ENCODE measurements at places on chromosomes 12 and 14. TPM values are rescaled to one million over a fixed set of nuclear protein-coding genes. Genes with fewer than 3 reads are reported as not detected.
A peak's percentile ranks its signal among the peaks of the same experiment; 100 is the strongest.

Gene LUM
- 0.10 TPM for total RNA-seq

Gene SINHCAF
- 104 TPM for total RNA-seq

Gene ASPG
- total RNA-seq, result not detected

Gene KLRD1
- not detected for total RNA-seq

Gene DNAL1
- total RNA-seq, result 3.2 TPM

Gene LALBA
- total RNA-seq, result not detected

Gene TBC1D30
- 44.7 TPM for total RNA-seq

Gene SPIC
- not detected for total RNA-seq

Gene ADSS1
- 8.3 TPM for total RNA-seq

Gene DIO3
- 0.03 TPM for total RNA-seq

Gene PLEK2
- 48.1 TPM for total RNA-seq

Gene AHNAK2
- total RNA-seq, result 1.5 TPM

Gene MYF6
- not detected for total RNA-seq

- DNase-seq, result no peak
Measured at GRCh38 chr14:101335061-101335661, 226.1 kb upstream of the DIO3 start.

- DNase-seq, result no peak
Measured at GRCh38 chr12:114341635-114342034, 64.3 kb downstream of the TBX5 start.

DNA sequence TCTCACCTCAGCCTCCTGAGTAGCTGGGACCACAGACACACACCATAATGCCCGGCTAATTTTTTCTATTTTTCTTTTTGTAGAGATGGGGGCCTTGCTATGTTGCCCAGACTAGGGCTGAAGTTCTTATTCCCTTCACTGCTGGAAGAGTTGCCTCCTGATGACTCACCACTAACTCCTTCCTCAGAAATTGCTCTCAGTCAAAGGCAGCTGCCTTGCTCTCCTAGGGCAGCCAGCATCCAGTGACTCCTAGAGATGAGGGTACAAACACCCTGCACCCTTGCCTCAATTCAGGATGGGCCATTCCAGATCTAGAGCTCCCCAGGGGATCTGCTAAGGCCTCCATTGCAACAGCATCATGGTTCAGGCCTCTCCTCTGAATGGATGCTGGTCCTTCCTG is 54.0 kb upstream of the RASSF8 start:
- DNase-seq, result no peak

DNA sequence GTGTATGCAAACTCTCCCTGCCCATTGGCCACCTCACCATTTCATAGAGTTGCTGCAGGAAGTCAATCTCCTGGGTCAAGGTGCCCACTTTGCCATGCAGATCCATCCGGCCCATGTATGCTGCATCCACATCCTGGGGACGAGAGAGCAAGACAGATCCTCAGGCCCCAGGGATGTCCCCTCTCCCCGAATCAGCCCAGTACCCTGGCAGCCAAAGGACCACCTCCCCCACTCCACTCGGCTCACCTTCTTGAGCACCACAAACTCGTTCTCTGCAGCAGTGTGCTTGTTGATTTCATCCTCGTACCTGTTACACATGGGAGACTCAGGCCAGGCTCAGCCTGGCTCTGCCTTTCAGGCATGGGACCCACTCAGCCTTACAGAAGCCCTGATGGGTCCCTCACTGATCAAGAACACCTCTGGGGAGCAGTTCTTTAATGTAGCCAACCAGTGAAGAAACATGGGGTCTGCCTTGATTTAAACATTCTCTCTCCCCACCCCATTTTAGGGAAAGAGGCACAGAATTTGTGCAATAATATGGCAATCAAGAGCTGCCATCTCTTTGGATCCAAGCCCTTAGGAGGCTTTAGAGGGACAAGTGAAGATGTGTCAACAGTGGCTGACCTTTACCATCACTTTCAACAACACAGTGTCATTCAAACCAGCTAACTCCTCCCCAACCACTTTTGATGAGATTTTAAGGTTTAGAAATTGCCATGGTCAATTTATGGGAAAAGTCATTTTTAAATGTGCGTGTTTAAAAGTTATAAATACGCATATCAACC is 3.9 kb downstream of the KRT79 start:
- no peak for DNase-seq

DNA sequence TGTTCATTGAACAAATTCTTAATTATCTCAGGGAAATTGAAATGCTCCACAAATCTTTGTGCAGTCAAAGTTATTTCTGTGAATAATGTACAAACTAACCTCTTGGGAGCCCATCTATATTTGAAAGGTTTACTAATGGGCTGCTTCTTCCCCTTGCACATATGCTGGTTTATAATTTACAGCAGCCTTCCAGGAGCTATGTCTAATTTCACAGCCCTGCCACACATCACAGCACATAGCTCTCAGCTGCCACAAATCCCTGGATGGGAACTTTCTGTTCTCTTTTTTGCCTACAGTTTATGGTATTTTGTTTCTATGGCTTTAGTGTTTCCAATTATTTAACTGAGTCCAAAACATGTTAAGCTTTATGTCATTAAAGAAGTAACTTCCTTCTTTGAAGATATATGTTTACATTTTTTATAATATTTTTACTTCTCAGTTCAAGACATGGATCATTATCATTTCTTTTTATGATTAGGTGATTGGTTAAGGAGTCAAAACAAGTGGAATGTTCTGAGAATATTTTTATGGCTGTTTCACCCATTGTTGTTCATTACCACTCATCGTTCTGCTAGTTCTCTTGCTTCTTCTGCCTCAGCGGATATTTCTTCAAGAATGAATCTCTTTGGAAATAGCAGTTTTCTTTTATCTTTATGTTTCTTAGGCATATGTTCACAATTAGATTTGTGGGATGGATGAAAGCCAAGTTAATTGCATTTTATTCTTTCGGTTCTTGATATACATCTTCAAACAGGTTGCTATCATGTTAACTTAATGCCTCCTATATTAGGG is 475.6 kb upstream of the MIS18BP1 start:
- DNase-seq, result no peak

DNA sequence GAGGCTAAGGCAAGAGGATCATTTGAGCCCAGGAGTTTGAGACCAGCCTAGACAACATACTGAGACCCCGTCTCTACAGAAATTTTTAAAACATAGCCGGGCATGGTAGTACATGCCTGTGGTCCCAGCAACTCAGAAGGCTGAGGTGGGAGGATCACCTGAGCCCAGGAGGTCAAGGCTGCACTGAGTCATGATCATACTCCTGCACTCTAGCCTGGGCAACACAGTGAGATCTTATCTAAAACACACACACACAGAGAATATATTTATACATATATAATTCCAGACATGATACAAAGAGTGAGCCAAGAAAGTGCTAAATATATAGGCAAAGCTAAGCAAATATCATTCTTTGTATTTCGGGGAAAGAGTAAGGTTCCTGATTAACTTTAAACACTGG is 9.4 kb downstream of the ZFC3H1 start:
- DNase-seq, result no peak

- DNase-seq, result peak; percentile 22
Measured at GRCh38 chr14:91058042-91058581, 2.3 kb downstream of the RPS6KA5 start.

DNA sequence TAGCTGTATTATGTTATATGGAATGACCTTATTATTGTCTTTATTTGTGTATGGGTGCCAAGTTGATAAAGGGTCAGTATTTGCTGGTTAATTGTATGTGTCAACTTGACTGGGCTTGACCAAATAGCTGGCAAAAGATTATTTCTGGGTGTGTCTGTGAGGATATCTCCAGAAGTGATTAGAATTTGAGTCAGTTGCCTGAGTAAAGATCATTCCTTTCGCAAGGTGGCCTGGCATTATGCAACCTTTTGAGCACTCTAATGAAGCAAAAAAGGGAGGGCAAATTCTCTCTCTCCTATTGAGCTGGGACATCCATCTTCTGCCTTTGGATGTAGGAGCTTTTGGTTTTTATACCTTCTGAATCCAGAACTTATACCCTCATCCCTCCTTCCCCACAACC is 82.2 kb downstream of the ATXN7L3B start:
- no peak for DNase-seq

- DNase-seq, result no peak
Measured at GRCh38 chr14:61331992-61332657, 10.7 kb downstream of the PRKCH start.

DNA sequence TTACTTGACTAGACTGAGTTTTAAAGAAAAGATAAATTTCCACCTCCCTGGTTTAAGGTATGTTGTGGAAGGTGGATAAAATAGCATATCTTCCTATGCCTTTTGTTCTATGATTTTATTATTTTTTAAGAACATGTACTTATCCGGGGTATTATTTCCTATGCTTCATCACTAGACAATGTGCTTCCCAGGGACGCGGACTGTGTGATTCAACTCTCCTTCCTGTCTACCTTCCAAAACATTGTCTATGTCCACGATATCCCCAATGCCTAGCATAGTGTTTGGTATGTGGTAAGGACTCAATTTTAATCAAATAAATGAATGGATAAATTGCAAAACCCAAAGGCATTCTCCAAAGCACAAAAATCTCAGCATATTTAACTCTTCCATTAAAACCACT is 8.3 kb upstream of the CCND2 start:
- no peak for DNase-seq

GRCh38 chr12:12803186-12803585 is 10.0 kb upstream of the DDX47 start:
- DNase-seq, result peak; percentile 93

- DNase-seq, result no peak
Measured at GRCh38 chr12:116389990-116390389, 112.5 kb upstream of the MED13L start.

GRCh38 chr14:87203346-87203745 is 789.6 kb downstream of the GALC start:
- DNase-seq, result no peak

GRCh38 chr12:52004042-52004648 is 2.6 kb upstream of the TAMALIN start:
- DNase-seq, result peak; percentile 75

DNA sequence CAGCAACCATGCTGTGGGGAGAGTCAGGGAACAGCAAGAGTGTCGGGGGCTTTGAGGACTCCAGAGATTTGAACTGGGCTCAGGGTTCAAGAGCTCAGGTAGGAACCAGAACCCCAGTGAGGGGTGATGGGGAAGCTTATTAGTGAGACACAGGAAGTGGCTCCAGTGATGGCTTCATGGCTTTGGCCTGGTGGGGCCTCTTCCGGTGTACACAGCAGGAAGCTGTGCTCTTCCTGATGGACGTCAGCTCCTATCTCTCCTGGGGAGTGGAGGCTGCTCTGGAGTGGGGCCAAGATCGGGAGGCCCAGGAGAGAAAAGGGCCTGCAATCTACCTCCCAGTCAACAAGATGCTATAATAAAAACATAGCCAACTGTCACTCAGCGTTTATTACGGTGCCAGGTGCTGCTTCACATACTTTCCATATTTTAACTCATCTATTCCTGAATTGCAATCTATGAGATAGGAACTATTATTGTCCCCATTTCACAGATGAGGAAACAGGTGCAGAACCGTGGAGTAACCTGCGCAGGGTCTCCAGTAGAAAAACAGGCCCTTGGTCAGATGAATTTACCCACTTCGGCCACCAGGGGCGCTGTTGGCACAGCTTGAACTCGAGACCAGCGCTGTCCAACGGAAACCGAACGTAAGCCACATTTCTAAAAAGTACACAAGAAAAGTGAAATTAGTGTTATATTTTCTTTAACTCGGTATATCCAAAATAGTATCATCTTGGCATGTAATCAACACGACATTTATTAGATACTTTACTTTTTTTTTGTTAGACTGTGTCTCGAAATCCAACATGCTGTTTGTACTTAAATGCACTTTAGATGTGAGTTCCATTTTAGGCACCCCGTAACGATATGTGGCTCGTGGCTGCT is 63.6 kb upstream of the DLK1 start:
- peak; percentile 75 for DNase-seq

- no peak for DNase-seq
Measured at GRCh38 chr12:130989391-130989790, 35.7 kb downstream of the ADGRD1 start.

GRCh38 chr14:28776482-28777266 is 10.1 kb downstream of the FOXG1 start:
- DNase-seq, result no peak

DNA sequence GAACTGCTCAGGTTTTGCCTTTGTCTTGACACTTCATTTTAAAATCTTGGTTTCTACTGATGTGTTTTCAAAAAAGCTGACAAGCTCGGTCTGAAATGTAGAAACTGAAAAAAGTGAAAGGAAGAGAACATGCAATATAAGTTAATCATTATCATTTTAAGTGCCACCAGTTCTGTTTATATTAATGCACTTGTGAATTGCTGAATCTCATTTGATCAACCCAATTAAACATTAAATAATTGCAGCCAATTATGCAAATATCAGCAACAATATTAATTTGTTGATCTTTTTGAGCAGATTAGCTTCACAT is 133.8 kb downstream of the BCAT1 start:
- DNase-seq, result no peak

DNA sequence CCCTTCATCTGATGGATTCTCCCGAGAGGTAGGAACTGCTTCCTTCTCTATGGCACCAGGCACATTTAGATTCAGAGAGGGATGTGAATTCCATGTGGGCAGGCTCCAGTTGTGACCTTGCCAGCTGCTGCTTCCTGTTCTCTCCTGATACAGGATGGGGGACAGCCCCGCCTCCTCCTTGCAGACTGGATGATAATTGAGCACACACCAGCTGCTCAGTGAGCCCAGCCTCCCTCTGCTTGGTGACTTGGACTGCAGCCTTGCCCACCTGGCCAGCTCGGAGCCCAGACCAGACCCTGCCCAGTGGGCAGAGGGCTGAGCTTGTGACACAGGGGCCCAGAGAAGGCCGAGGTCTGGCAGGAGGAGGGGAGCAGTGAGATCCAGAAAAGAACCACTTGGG is 90.2 kb downstream of the CALM1 start:
- no peak for DNase-seq

- no peak for DNase-seq
Measured at GRCh38 chr14:52244997-52245396, 22.5 kb upstream of the PTGDR start.

- DNase-seq, result no peak
Measured at GRCh38 chr14:101758913-101759593, 2.5 kb upstream of the PPP2R5C start.

DNA sequence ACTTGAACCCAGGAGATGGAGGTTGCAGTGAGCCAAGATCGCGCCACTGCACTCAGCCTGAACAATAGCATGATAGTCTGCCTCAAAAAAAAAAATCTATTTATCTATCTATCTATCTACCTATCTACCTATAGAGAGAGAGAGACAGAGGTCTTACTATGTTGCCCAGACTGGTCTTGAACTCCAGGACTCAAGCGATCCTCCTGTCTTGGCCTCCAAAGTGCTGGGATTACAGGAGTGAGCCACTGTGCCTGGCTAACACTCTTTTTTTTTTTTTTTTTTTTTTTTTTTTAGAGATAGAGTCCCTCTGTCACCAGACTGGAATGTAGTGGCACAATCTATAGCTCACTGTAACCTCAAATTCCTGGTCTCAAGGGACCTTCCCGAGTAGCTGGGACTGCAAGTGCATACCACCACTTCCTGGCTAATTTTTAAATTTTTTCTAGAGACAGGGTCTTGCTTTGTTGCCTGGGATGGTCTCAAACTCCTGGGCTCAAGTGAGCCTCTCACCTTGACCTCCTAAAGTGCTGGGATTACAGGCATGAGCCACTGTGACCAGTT is 1.9 kb downstream of the FAM186A start:
- no peak for DNase-seq

- peak; percentile 14 for DNase-seq
Measured at GRCh38 chr12:28089338-28089737, 100.9 kb upstream of the CCDC91 start.

GRCh38 chr12:32533971-32534590 is 134.7 kb downstream of the FGD4 start:
- DNase-seq, result peak; percentile 61

- no peak for DNase-seq
Measured at GRCh38 chr12:49917166-49917787, 13.6 kb upstream of the FAIM2 start.
